ENCODE measurements at places on chromosomes 16 and 17.
A peak's percentile ranks its signal among the peaks of the same experiment; 100 is the strongest.

GRCh38 chr16:47016700-47017133, 43.2 kb upstream of the DNAJA2 start:
- peak; percentile 32 for DNase-seq

DNA sequence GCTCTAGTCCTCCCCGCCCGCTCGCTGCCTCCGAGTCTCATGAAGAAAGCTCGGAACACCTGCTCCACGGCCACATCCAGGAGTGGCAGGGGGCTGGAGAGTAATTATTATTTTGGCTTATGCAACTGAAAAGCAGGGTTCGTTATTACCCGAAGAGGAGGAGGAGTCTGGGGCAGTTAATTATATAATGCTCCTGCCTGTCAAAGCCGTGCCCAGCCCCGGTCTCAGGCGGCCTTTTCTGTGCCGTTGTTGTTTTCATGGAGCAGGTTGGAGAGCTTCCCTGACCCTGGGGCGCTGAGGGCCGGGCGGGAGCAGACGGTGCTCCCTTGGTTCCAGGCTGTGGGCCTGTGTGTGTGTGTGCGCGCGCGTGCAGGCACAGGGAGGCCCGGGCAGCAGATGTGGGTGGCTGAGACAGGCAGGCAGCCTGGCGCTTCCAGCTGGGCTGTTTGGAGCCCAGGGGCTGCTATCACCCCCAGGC, 2.4 kb downstream of the JPH3 start:
- no peak for DNase-seq

DNA sequence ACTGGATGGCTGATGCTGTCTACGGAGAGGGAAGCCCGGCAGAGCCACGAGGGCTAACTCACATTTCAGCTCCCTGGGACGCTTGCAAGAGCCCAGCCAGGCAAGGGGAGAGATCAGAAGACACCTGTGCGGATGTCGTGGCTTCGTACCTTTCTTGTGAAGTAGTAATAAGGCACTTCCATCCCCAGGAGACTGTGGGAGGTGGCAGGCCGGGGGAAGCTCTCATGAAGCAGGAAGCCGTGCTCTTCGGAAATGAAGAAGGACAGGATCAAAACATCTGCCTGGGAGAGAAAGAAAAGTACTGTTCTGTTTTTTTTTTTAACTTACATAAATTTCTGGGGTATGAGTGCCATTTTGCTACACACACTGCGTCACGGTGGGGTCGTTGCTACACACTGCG, 28.4 kb downstream of the TMEM204 start:
- DNase-seq = no peak

GRCh38 chr16:58011652-58012051, 10.4 kb downstream of the USB1 start:
- no peak for DNase-seq

GRCh38 chr16:21645261-21645721, 7.1 kb downstream of the IGSF6 start:
- DNase-seq = peak; percentile 41

DNA sequence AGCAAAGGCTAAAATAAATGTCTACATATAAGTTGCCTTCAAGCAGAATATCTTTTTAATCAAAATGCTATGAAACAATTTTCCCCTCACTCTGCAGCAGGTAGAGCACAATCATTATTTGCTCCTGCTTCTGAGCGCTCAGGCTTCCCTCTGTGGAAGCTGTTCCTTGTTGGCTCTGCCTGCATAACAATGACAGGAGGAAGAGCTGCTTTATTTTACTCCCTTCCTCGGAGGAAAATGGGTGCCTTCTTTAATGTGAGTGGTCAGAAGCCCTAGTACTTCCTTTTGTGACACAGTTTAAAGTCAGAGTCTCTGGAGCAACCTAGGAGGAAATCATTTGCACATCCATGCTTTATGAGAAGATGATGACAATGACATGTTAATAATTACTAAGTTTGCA, 492.1 kb downstream of the CDH8 start:
- DNase-seq = no peak

GRCh38 chr16:69466547-69466946, 42.1 kb downstream of the CYB5B start:
- DNase-seq = no peak

GRCh38 chr16:26598061-26598460, 468.7 kb upstream of the C16orf82 start:
- DNase-seq = peak; percentile 76

DNA sequence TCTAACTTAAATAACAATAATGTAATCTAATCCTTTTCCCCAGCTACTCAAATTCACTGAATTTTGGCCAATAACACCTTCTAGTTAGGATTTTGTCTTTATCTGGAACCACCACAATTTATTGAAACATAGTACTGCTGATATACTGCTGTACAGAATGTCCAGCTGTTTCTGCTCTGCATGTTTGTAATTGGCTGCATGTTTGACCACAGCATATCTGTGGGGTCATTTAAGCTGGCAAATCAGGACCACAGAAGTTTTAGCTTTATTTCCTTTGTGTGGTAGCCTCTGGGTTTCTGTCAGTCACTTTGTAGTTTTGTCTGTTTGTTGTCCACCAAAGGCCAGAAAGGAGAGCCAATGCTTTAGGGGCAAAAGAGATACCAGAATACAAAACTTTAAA, 22.2 kb upstream of the RAB11FIP4 start:
- DNase-seq = no peak

DNA sequence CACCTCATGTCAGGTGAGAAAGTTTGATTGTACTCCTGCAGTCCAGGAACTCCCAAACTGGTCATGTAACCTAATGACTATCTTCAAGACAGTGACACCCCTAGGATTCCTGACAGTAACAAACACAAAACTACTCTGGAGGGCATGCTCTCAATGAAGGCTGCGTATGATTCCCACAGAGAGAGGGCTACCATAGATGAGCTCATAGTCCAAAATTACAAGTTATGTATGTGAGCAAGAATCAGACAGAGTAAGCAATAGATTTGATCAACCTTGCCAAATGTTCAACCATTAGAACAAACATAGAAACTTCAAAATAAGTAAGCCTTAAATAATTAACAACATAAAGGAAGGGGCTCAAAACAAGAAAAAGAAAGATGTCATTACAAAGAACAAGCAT, 158.1 kb downstream of the COPRS start:
- DNase-seq = no peak

- DNase-seq = no peak
Measured at GRCh38 chr17:9386401-9386800, 189.2 kb downstream of the STX8 start.

GRCh38 chr17:6823011-6823442, 8.5 kb downstream of the TEKT1 start:
- DNase-seq = no peak

GRCh38 chr17:7557775-7558543, 591 bp upstream of the TNFSF13 start:
- peak; percentile 38 for DNase-seq

GRCh38 chr16:83389751-83390150, 418.0 kb upstream of the HSBP1 start:
- DNase-seq = no peak

DNA sequence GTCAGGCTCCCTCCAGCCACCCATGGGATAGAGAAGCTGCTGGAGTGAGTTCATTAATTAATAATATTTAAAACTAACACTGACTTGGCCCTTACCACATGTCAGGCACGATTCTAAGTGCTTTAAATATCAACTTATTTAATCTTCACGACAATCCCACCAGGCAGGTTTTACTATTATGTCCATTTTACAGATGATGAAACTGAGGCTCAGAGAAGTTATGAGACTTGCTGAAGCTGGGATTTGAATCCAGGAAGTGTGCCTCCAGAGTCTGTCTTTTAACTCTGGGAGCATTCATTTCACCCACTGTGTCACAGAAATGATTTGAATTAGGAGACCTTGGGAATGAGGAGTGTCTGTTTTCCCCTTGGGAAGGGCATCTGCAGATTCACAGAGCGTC, 8.8 kb downstream of the SPNS3 start:
- no peak for DNase-seq

GRCh38 chr17:21215935-21216334, 2.0 kb upstream of the TMEM11 start:
- no peak for DNase-seq

DNA sequence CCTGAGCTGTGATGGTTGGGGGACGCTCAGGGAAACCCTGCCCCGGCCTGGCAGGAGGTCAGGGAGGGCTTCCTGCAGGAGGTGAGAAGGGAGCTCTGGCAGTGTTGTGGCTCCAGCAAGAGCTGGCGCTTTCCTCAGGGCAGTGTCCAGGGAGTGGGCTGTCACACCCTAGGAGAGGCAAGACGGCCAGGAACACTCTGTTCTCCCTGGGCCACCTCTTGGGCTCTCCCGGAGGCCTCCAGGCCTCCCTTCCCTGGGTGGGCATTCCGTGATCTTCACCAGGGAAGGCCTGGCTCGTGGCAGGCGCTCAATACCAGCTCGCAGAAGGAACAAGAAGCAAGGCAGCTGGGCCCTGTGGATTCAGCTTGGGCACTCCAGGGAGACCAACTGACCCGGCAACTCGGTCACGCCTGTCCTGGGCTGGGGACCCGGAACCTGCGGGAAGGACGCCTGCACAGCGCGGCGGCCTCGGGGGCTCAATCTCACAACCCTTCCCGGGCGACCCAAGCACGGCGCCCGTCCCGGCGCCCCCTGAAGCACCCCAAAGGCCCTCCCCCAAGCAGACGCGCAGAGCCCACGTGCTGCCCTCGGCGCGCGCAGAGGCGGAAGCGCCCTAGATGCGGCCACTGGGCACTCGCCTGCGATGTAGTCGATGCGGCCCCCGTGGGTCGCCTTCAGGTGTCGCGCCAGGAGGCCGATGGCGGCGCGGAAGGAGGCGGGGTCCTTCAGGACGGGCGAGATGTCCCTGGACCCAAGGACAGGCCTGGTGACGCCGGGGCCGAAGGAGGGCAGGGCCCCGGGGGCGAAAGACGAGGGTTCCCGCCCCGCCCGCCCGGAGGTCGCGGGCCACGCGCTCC, 588 bp downstream of the APRT start:
- DNase-seq = peak; percentile 83

DNA sequence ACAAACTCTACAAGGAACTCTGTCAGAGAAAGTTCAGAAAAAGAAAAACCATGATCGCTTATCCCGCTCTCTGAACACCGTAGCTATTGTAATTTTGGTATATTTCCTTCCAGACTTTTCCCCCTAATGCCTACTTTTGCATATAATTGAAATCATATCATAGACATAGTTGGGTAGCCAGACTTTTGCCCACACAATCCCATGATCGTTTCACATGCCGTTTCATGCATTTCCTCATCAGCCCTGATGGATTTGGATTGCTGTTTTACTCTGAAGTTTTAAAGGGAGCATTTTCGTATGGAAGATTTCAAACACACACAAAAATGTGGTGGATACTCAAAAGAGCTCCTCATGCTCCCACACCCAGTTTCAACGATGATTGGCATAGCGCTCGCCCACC, 31.3 kb downstream of the COX4I1 start:
- no peak for DNase-seq

- DNase-seq = no peak
Measured at GRCh38 chr16:66660422-66661209, 35.9 kb downstream of the CMTM4 start.

DNA sequence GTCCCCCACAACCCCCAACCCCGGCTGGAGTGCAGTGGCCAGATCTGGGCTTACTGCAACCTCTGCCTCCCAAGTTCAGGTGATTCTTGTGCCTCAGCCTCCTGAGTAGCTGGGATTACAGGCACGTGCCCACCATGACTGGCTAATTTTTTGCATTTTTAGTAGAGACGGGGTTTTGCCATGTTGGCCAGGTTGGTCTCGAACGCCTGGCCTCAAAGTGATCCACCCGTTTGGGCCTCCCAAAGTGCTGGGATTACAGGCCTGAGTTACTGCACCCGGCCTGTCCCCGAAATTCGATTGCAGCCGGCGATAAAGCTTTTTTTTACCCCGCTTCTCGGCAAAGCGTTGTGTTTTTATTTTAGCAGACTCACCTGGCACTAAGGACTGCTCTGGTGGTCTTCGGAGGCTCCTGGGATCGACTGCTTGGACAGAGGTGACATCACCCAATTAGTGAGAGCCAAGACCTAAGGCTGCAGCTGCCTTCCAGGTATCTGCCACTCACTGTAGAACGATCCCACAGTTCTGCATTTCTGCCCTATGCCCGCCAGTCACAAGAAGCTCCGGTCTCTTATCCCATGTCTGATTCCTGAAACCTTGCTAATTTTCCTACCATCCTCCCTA, 82.2 kb upstream of the ARL4D start:
- DNase-seq = no peak

DNA sequence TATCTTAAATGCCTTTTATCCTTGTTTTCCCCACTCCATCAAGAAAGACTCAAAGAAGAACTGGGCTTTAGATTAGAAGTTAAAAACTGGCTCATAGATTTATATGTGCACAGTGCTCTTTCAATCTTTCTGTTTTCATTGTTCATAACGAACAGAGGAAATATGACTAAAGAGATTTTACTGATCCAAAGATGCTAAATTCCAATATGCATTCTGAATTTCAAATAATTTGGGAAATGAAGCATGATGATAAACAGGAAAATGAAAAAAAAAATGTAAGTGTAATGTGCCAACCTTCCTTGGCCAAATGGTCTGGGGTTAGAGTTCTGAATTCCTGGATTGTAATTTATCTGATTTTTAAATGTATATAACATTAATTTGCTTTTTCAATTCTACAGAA, 25.0 kb upstream of the SMIM36 start:
- no peak for DNase-seq

- DNase-seq = peak; percentile 60
Measured at GRCh38 chr16:66474750-66475199, 47.7 kb downstream of the BEAN1 start.

- peak; percentile 92 for DNase-seq
Measured at GRCh38 chr17:7857713-7858521, at the start of gene CYB5D1. TSS of gene CYB5D1 (plus strand) at chr17:7858003. CDS start at chr17:7858135, 132 bp downstream.

DNA sequence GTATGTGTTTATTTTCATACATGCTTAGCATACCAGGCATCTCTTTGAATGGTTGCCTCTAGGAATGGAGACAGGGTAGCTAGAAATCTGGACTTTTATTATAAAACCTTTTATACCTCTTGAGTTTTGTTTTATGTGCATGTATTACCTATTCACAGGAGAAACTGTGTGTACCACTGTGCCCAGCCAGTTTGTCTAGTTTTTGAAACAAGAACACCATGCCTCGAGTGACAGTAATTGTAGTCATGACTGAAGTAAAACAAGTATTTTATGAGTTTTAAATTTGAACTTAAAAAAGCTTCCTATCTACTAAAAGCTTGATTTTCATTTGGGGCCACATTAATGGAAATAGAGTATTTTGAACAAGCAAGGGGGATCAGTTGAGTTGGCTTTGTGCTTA, 57.4 kb downstream of the SNTB2 start:
- no peak for DNase-seq
